ENCODE measurements at places on chromosomes 6 and 20.

DNA sequence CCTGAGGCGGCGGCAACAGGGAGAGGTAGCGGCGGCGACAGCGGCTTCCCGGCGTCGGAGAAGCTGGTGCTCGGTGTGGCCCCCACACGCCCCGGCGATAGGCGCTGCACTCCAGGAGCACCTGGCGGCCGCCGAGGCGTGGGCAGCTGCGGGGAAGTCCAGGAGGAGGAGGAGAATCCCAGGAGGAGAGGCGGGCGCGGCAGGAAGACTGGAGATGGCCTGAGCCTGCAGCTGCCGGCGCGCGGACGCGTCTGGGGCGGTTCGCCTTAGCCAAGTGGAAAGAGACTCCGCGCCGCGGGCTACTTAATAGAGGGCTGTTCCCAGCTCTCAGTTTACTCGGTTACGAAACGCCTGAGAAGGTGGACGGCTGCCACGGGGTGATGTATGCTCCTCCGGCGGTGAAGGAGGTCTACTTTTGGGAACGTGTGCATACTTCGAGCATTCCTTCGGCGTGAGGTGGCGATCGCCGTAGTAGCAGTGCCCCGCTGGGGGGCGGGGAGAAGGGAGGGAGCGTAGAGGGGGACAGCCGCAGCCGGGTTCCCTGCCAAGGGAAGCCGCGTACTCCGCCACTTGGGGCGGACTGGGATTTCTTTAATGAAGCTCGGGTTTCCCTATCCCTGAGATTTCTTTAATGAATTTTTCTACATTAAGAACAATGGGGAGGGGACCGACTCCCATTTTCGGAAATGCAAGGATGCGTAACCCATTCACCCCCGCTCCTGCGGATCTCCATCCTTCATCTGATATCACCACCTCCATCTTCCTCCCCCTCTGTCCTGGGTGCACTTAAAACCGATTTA is at the start of gene COL12A1:
Gene COL12A1, minus strand, starts transcription at position 278 of the 800 bp plus-strand sequence. CDS start 3,261 bp downstream, outside the sequence.
- DNase-seq = peak; percentile 100

- DNase-seq = no peak
Measured at GRCh38 chr6:141248021-141248799, 884.5 kb upstream of the GJE1 start.

DNA sequence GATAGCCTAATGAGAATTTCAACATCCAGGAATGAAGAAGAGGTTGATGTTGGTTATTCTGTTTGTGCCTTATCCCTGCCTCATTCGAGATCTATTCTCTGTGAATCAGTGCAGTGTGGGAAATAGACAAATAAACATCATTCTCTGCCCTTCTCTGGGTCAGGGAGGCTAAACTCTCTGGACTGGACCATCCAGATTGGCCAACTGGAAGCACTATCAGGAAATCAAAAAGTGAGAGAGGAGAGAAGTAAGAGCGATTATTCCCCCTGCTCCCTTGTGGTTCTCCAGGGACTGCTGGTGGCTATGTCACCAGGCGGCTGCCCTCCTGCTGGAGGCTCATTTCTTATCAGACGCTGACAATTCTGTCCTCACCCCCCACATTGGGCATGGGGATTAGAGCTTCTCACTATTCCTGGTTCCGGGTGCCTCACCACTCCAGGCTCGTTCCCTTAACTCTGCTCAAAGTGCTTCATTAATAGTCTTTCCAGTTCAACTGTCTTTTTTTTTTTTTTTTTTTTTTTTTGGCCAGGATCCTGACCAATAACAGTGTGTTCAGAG is 201.7 kb upstream of the RREB1 start:
- DNase-seq = no peak

GRCh38 chr6:130822736-130823135 is 4.5 kb upstream of the SMLR1 start:
- DNase-seq = no peak

GRCh38 chr6:32603888-32604287 is 14.2 kb upstream of the HLA-DRB1 start:
- no peak for DNase-seq

DNA sequence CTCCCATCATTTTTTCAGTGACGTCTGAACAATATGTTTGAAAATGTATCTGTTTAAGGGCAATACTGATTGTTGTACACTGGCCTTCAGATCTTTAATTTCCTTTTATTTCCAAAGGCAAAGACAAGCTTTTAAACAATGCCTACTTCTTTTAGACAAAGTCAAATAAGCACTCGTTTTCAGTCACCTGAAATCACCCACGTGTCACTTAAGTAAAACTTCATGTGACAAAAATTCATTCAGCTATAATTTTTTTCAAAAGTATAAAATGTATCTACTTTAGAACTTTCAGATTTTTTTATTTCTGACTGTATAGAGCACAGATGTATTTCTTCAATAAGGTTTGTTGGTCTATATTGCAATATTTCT is 113.5 kb upstream of the BEND6 start:
- DNase-seq = no peak
